ENCODE measurements at places on chromosomes 16 and 17.

- no peak for DNase-seq
Measured at GRCh38 chr16:58465817-58466216, 34.1 kb upstream of the NDRG4 start.

- DNase-seq: no peak
Measured at GRCh38 chr16:85696781-85697180, 8.0 kb upstream of the GINS2 start.

- no peak for DNase-seq
Measured at GRCh38 chr17:57544401-57544800, 200.7 kb downstream of the CCDC182 start.

GRCh38 chr17:49101054-49101534 lies 31.5 kb upstream of the B4GALNT2 start:
- DNase-seq: no peak

DNA sequence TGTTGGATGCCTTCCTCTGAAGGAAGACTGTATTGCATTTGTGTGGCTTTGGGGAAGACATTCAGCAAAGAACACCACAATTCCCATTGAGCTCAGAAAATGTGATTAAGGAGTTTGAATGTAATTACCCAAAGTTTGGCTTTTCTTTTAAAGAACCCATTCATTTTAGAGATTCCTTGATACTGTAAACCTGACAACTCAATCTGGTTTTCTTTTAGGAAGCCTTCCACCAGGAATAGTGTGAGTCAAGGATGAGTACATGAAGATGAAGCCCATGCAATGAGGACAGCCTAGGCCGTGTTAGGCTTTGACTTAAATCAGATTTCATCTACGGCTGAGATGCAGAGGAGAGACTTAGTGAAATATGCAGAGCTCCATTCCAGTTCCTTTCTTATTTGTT lies 271.7 kb upstream of the TBX2 start:
- no peak for DNase-seq

- DNase-seq: no peak
Measured at GRCh38 chr16:49312389-49312985, 30.8 kb upstream of the CBLN1 start.

DNA sequence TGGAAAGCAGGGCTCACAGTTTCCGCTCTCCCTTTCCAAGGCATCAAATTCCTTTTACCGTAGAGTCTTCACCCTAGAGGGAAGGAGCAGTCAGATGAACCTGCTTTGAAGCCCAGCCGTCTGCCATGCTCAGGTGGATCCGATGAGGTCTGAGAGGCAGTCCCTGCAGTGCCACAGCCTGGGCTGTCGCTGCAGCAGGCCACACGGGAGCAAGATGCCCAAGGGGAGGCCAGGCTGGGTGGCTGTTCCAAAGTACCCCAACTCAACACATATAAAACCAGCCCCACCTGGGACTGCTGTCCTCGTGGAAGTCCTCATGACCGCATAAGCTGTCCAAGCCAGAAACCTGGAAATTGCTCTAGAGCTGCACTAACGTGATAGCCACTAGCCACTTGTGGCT lies 4.9 kb upstream of the LIMD2 start:
- DNase-seq: no peak

DNA sequence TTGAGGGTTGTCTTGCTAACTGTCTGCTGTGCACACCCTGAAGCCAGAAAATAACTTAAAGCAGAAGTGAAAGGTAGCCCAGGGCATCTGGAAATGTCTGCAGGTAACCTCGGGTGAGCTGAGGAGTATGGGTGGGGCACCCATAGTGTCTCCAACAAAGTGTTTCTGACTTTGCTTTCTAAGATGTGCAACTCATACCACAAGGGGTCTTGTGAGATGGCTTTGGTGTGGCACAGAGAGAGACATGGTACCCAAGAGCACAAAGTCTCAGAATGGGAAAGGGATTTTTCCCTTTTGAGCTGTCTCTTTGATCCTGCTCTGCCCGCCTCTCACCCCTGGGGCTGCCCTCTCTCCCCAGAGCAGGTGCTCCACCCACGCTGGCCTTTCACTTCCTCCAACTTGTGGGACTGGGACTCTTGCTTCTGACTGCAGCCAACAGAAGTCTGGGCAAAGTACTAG lies 6.9 kb downstream of the CHD9 start:
- no peak for DNase-seq

DNA sequence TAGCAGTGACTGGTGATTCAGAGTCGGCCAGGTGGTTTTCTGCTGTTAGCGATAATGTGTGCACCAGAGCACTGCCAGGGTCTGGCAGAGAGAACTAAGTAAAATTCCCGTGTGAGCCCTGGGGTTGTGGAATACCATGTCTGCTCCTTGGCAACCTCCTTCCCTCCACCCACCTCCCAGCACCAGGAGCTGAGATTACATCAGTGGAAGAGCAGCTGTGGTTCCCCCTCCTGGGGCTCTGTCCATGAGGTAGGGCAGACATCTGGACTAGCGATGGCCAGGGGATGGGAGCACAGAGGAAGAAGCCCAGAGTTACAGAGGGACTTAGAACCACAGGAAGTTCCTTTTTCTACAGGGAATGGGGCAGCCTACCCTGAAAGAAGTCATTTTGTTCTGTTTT lies 15.8 kb downstream of the CLEC10A start:
- DNase-seq: no peak

- no peak for DNase-seq
Measured at GRCh38 chr17:65564793-65565192, 3.3 kb upstream of the AXIN2 start.

DNA sequence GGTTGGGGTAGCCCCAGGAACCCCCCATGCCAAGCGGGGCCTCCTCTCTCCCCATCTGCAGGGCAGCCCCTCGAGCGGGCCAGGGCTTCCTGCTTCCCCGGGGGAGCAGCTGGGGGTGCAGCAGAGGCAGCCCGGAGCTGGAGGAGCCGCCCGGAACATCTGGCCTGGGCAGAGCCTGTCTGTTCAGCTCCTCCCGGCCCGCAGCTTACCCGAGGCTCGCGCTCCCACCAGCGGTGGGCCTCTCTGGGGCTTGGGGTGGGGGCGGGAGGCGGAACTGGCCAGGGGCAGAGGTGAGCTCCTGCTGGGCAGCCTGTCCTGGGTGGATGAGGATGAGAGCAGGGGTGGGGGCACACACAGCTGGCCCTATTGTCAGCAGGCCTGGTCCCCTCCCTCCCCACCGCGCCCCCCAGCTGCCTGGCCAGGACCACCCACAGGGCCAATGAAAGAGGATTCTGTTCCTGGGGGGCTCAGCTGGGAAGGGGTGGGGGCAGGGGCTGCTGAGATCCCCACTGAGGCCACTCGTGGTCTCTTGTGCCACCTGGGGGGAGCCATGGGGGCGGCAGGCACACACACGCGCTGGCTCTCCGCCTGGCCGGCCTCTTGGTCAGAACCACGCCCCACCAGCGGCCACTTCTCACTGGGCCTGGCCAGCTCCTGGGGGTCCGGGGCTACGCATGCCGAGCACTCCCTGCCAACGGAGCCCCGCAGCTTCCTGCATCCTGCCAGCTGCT lies 34.7 kb downstream of the BAHCC1 start:
- DNase-seq: no peak

DNA sequence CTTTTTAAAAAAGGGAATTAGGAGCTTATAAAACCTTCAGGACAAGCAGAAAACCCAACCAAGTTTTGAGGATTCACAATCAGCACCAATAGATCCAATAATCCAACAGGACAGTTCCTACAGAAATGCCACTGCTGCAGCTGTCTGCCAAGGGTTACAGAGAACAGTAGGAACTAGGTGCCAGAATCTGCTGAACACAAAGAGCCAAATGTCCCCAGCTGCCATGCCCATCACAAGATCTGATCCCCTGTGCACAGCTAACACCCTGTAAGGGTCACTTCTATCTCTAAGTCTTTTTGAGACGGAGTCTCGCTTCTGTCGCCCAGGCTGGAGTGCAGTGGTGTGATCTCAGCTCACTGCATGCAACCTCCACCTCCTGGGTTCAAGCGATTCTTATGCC lies 262.3 kb downstream of the STX8 start:
- DNase-seq: no peak

- no peak for DNase-seq
Measured at GRCh38 chr16:85239239-85239638, 127.0 kb upstream of the CIBAR2 start.

DNA sequence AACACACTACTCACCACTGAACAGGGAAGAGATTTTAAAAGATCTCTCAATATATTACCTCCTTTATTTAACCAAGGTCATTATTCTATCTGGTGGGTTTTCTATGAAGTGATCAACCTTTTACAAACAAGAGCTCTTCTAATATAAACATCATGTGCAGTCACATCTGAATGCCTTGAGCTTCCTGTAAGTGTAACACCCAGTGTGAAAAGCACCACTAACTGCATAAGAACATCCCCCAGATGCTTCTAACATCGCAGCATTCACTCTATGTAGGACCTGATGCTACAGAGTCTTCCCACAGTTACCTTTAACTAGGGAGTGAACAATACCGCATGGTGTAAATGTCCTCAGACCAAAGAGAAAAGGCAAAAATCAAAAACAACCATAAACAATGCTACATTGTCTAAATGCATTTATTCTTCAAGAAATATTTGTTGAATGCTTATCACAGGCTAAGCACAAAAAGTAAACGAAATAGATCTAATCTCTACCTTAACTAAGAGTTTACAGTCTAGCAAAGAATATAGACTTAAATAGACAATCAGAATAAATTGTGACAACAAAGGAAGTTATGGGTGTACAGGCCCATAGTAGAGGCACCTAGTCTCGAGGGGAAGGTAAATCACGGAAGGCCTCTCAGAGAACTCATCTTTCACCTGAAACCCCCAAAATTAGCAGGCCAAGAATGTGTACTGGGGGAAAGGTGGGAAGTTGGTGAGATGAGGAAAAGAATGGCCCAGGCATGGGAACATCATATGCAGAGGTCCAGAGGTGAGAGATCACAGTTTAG lies 16.2 kb downstream of the SKAP1 start:
- DNase-seq: no peak

- no peak for DNase-seq
Measured at GRCh38 chr17:7548585-7549400, at the start of gene TNFSF12. TNFSF12 (plus strand) TSS chr17:7549058; CDS start chr17:7549154, 96 bp downstream.

DNA sequence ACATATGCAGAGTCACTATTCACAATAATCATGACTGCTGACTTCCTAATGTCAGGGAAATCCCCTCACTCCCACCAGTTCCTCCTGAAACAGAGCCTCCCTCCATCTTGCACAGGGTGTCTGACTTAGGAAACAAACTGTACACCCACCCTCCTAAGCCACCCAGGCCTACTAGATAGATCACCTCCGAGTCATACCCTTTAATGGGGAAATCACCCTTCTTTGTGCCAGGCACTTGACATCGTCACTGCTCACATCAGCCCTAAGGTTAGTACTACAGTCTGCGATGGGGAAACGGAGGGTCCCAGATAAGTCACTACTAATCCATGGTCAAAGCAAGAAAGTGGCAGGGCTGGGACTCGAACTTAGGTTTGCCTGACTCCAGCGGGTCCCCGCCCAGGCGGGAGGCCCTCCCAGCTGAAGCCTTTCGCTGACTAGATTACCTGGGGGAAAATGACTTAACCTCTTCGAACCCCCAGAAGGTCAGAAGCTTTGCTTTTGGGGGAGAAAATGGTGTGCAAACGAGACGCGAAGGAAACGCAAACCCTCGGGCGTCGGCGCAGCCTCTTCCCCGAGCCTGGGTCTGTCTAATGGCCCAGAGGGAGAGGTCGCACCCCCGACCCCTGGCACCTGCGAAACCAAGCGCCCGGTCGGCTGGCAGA lies 3.4 kb upstream of the MLLT6 start:
- DNase-seq: peak; percentile 73

DNA sequence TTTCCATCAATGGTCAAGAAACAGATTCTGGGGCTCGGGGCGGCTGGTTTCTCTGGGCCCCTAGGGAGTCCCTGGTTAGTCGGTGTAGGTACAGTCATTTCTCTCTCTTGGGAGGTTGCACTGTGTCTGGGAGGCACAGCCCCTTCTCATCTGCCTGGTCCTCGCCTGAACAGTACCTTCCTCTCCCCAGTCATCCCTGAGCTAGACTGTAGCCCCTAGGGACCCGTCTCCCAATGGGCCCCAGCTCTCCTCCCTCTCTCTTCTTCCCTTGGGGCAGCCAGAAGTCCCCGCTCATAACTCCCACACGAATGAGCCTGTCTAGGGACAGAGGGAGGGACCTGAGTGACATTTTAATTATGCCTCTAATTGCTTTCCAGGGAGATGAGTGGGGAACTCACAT lies 20.2 kb upstream of the CPSF4L start:
- no peak for DNase-seq

GRCh38 chr16:82954224-82954929 lies 327.6 kb downstream of the CDH13 start:
- no peak for DNase-seq

GRCh38 chr16:62638964-62639870 lies 603.0 kb upstream of the CDH8 start:
- no peak for DNase-seq

DNA sequence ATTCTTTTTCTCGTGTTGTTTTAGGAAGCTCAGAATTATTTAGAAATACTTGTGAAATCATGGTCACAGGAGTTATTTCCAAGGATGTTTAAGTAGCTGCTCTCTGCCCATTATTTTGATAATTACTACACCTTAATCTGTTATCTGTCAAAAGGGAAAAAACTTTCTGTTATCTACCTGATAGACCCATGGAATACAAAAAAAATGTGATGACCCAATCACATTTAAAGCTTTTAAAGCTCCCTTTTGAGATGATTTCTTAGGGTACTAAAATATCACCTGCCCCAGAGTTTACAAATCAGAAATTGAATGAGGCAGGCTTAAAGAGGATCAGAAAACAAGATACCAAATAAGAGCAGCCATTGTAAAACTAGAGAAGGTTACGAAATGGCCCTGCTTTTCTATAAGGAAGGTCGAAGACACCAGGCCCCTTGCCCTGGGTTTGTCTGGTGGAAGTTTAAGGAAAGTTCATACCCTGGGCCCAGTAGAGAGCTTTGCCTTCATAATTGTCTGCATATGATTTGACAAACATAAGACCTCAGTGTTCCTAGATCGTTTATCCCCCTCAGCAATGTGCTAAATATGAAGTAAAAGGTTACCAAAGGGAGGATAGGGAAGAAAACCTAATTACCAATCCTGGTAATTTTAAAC lies 149.9 kb upstream of the TBX2 start:
- DNase-seq: no peak

- DNase-seq: no peak
Measured at GRCh38 chr16:16133943-16134604, 89.2 kb downstream of the ABCC6 start.

DNA sequence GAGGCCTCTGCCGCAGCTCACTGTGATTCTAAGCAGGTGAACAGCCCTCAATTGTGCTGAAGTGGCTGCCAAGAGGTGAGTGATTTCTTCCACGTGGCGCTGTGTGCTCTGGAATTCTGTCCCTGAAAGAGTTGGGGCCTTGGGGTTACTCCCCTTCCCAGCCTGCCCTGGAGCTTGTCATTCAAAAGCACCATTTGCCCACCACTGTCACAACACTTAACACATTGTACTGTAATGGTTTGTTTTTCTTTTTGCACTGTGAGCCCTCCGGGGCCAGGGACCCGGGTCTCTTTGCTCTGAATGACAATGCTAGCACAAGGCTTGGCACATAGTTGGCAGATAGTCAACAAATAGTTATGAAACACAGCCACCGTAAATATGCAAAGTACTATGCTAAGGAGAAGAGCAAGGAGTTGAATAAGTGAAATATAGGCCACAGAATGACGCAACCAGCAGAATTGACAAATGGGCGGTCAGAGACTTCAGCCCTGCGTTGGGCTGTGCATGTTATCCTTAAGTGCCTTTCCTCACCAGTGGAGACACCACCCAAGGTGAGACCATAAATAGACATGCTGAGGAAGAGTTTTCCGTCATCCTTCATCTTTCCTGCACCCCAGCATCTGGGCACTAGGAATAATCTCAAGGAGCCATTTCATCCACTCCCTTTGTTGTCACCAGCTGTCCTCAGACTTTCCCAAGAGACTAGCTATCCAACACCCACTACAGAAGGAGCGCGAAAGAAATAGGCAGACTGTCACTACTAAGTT lies 112.0 kb upstream of the DNAH9 start:
- DNase-seq: no peak

GRCh38 chr17:76867578-76868175 lies 527 bp upstream of the MGAT5B start:
- no peak for DNase-seq

Data from activated T-cell treated with anti-CD3 and anti-CD28 coated beads for 4 hours (primary cell).